Hypothalamus (tissue), 51 donors: ENCODE measurements at places on chromosomes 16 and 17.

DNA sequence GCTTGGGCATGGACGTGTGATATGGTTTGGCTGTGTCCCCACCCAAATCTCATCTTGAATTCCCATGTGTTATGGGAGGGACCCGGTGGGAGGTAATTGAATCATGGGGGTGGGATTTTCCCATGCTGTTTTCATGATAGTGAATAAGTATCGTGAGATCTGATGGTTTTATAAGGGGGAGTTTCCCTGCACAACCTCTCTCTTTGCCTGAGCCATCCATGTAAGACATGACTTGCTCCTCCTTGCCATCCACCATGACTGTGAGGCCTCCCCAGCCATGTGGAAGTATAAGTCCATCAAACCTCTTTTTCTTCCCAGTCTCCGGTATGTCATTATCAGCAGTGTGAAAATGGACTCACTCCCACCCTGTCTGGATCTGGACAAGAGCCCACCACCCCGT lies 393.4 kb downstream of the SEC14L1 start:
- no peak for DNase-seq

- no peak for DNase-seq
Observed at GRCh38 chr16:19127205-19127604, 13.4 kb downstream of the ITPRIPL2 start.

GRCh38 chr16:57903656-57904055 lies 67.3 kb downstream of the CNGB1 start:
- DNase-seq = no peak

DNA sequence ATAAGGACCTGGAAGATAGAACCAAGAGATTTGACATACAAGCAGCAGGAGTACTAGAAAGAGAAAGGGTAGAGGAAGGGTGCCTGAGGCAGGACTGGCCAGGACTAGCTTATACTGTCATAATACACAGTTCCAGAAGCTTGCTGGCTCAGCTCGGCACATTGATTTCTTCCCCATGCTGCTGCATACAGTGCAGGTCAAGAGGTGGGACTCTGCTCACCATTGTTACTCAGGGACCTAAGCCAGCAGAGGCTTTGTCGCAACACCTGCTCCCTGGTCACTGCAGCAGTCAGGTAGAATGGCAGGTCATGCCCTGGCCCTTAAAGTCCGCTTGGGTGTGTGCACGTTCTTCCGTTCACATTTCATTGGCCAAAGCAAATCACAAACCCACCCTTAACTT lies 32.8 kb downstream of the LDHD start:
- no peak for DNase-seq

GRCh38 chr16:83721676-83722075 lies 86.1 kb upstream of the HSBP1 start:
- no peak for DNase-seq

DNA sequence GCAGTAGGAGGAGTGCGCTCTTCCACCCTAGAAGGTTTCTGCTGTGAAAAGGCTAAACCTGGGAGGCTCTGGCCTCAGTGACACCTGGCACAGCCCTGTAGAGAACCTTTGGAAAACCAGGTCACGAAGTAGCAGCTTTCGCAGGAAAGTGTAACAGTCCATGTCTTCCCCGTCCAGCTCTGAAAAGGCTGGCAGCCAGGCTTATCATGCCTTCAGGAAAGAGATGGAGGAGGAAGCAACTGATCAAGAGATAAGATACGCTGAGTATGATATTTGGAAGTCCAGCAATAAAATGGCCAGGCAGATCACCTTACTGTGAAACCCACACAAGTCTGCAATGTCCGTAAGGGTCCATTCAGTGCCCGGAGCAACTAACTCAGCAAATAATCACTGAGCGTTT lies 22.3 kb downstream of the TUBD1 start:
- DNase-seq = no peak

DNA sequence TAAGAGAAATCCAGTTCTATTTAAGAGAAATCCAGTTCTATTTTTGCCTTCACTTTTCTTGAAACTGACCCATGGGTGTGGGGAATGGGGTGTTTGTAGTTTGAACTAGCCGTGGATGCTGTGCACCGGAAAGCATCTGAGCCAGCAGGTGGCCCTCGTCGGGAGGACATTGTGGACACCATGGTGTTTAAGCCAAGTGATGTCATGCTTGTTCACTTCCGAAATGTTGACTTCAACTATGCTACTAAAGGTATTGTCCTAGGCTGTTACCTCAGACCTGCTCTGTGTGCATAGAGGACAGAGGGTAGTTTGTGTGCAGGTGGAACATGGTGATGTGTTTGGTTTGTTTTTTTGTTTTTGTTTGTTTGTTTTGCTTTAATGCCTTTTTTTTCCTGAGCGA lies 3.3 kb downstream of the ATXN2L start:
- no peak for DNase-seq

- no peak for DNase-seq
Observed at GRCh38 chr17:66425756-66426396, 123.5 kb downstream of the PRKCA start.
